ENCODE measurements at places on chromosomes 6 and 20.

GRCh38 chr6:42899871-42900270, 16.0 kb upstream of the PTCRA start:
- DNase-seq: no peak

- no peak for DNase-seq
Measured at GRCh38 chr20:35942243-35942642, 12.1 kb downstream of the SCAND1 start.

GRCh38 chr6:159691133-159691962, 1.7 kb downstream of the SOD2 start:
- DNase-seq: peak; percentile 79

- DNase-seq: no peak
Measured at GRCh38 chr20:11124849-11125505, 451.2 kb upstream of the JAG1 start.

DNA sequence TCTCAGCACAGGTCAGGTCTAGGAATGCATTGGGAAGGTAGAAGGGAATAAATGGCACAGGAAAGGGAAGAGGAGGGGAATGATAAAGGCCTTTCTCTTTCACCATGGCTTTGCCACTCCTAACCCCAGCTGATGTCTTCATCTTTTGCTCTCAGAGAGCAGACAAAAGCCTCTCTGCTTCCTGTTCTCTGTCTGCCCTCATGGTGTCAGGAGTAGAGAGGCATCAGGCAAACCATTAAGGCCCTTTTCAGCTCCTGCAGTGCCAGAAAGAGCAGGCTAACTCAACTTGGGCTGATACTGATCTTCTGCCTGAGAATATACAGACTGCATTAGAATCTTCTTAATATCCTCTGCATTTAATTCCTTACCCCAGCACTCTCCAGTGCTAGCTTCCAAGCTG, 48.0 kb upstream of the STXBP5 start:
- DNase-seq: no peak

GRCh38 chr6:41581381-41581991, 35.3 kb downstream of the FOXP4 start:
- DNase-seq: no peak

- peak; percentile 53 for DNase-seq
Measured at GRCh38 chr20:56463428-56463827, 5.0 kb upstream of the RTF2 start.

DNA sequence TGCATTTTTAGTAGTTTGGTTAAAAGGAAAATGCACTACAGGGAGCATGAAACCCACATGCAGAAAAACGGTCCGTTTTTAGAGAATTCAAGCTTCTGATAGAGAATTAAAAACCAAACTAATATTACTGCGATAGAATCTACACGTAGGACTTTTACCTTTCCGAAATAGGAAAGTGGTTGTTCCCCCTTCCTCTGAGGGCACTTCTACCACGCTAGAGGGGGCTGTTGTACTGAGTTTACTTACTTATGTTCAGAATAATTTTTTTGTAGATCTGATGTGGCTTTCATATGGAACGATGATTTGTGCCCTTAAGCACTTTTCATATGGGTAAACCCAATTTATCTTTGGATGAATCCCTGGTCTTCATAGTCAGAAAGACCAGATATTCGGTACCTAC, 264.3 kb upstream of the PLN start:
- peak; percentile 65 for DNase-seq

GRCh38 chr6:126170433-126170832, 169.5 kb upstream of the CENPW start:
- DNase-seq: no peak

Data from CD4-positive, alpha-beta T cell treated with Interleukin-21 for 1 hour (primary cell).